ENCODE measurements at places on chromosomes 4 and X.

DNA sequence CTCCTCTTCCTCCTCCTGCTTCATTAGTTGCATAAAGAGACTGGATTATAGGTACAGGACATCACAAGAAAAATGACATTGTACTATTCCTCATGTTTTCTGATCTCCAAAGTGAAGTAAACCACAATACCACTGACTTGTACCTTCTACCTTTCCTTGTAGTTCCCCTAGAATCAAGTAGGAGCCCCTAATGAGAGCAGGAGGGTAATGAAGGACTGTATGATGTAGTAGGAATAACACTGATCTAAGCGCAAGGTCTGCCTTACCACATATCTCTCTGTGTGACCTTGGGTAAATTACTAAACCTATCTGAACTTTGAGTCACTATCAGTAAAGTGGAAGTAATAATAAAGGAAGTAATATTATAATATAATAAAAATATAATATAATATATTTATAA lies 3.6 kb downstream of the VSIG4 start:
- DNase-seq: no peak
- H3K36me3 ChIP-seq: no peaks in the 10 kb centered on the region
- H3K27ac ChIP-seq: no peak overlapping the region

DNA sequence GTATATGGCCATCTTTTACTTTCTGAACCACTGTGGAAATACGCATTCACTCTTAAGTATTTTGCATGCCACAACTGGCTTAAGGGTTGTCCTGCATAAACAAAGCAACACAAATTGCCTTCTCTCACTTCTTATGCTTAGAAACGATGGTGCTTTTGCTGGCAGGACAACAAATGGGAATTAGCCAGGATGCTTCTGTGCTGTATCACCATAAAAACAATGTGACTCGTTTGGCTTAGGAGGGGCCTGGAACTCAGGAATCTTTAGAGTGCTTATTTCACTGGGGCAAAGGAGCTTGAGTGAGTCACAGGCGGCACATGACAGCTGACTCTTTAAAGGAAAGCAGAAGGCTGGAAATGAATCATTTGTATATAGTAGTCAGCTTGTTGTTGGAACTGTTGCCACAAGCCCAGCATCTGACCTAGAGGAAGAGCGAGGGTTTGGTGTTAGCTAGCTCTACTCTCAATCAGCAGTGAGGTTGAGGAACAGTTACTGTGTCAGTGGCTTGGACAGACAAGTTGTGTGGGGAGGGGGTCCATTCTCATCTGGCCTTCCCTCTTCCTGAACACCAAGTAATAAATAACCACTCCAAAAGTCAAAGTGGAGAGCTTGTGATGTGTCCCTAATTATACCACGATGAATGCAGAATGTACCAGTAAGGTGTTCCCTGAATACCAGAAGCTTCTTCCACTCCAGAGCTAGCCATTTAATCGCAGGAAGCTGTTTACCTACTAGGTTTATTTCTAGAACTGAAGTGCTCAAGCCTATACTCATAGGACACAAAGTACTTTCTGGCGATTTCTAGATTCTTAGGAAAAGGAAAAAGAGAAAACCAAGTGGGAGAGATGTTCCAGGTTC lies 293.1 kb downstream of the CAMK2D start:
- H3K27ac ChIP-seq: peak overlapping the region; percentile 87
- DNase-seq: peak; percentile 93
- H3K4me1 ChIP-seq: peaks cover 34% of the 10 kb centered on the region
- peak overlapping the region; percentile 43 for H3K4me3 ChIP-seq
- H3K27me3 ChIP-seq: no peaks in the 10 kb centered on the region
- peaks cover 4% of the 10 kb centered on the region for H3K36me3 ChIP-seq

DNA sequence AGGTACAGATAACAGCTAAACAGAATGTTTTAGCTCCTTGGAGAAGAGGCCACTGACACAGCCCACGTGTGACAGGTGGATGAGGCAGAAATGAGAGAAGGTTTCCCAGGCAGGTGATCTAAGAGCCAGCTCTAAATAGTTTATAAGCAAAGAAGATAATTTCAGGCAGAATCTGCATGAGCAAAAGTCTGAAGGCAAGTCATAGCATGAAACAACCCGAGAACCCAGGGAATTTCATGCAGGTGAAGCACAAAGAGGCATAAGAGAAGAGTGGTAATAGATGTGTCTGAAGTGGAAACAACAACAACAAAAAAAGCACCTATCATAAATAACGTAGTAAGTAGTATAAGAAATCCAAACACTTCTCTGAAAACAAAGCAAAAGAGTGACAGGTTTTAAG lies 275.8 kb upstream of the CPEB2 start:
- no peaks in the 10 kb centered on the region for H3K36me3 ChIP-seq
- H3K27ac ChIP-seq: no peak overlapping the region
- no peaks in the 10 kb centered on the region for H3K4me1 ChIP-seq
- H3K27me3 ChIP-seq: no peaks in the 10 kb centered on the region

DNA sequence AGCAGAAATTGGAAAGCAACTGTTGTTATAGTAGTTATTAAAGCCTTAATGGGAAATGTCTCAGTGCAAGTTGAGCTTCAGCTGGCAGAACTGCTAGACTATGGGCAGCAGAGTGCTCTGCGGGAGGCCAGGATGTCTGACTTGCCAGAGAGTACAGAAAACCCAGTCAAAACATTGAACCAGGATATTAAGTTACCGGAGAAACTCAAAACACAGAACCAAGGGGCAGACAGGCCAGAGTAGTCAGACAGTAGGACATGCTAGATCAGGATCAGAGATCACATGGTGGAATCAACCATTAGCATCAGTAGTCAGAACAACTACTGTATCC lies 72.9 kb upstream of the TNIP3 start:
- H3K4me1 ChIP-seq: no peaks in the 10 kb centered on the region
- no peak for DNase-seq
- H3K27ac ChIP-seq: no peak overlapping the region
- H3K36me3 ChIP-seq: no peaks in the 10 kb centered on the region

DNA sequence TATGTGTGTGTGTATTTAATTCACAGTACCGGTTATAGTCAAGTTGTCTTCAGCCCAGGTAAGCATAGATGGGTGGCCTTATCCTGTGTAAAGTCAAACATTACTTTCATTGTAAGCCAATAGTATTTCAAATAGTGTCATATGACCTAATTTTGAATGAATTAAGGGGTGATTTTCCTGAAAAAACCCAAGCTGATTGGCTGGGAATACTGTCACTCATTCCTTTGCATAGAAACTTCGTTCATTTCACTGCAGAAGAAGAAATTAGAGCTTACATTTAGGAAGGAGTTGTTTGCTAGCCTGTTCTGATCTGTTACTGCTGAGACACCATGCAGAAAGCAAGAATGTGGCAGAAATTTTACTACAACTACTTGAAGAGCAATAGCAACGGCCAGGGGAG lies 45.4 kb downstream of the SMARCAD1 start:
- H3K4me3 ChIP-seq: no peak overlapping the region
- no peak for DNase-seq
- no peaks in the 10 kb centered on the region for H3K27me3 ChIP-seq
- H3K27ac ChIP-seq: no peak overlapping the region

GRCh38 chr4:2241003-2241402 lies 918 bp downstream of the HAUS3 start:
- H3K4me3 ChIP-seq: peak overlapping the region; percentile 90
- no peak for DNase-seq
- H3K36me3 ChIP-seq: peaks cover 3% of the 10 kb centered on the region
- no peak overlapping the region for H3K27ac ChIP-seq
- no peaks in the 10 kb centered on the region for H3K27me3 ChIP-seq
- peaks cover 44% of the 10 kb centered on the region for H3K4me1 ChIP-seq

All from thoracic aorta (tissue), 2 donors.